CD4-positive, alpha-beta T cell treated with Interleukin-15 for 4 hours (primary cell): ENCODE measurements at places on chromosomes 2 and 18.
A peak's percentile ranks its signal among the peaks of the same experiment; 100 is the strongest.

GRCh38 chr2:159010340-159010739 is 41.9 kb downstream of the TANC1 start:
- DNase-seq = no peak

DNA sequence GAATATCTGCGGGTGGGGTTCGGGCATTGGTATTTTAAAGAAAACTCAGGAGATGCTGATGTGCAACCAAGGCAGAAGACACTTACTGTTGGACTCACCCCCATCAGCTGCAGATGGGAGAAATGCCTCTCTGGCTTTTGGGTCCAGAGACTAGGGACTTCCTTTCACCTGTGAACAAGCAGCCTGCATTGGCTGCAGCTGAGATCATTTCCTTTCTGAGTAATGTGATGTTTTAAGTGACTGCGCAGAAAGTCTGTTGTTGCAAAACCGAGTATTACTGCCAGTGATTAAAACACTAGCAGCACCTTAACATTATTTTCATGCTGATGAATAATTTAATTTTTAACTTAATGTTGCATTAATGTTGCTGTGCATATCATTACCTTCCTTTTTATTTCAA is 143.0 kb downstream of the TSN start:
- no peak for DNase-seq

DNA sequence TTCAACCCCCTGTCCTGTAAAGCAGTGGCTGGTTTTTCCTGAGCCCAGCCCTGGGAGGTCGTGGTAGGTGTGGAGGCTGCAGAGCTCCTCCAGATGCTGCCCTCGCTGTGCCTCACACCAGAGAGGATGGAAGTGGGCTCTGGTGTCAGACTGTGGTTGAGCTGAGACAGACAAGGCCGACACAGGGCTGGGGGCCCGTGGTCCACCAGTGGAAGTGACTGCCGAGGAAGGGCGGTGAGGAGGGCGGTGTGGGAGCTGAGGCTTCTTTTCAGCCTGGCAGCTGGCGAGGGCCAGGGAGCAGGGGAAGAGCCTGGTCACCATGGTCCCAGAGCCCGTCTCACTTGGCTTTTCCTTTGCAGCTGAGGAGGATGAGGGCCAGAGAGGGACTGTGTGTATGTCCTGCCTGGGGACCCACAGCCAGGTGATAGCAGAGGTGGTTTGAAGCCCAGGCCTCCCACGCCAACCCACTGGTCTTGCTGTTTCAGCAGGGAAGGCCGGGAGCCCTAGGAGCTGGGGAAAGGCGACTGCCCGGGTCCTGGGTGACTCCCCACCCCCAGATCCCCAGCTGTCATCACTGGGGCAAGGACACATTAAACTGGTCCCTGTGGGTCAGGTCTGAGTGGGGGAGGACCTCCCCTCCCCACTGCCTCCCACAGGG is 8.5 kb downstream of the SFTPB start:
- no peak for DNase-seq

GRCh38 chr2:192424243-192424642 is 229.5 kb upstream of the TMEFF2 start:
- no peak for DNase-seq

- DNase-seq = no peak
These were observed 352.7 kb upstream of the CDH2 start for GRCh38 chr18:28529644-28530043.

DNA sequence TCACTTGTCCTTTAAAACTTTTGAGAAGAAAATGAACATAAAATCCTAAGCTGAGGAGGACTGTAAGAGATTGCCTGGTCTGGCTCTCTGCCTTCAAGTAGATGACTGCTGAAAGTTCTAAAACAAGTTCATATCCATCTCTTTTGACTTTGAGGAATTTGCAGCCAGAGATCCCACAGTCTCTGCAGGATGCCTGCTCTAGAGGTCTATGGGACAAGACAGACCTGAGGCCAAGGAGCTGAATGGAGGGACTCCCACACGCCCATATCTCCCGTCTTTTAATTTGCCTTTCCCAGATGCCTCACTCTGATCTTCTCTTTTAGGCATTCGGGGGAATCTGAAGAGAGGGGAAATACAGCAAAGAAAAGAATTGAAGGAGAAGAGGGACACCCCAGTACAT is 255.9 kb upstream of the RASGRP3 start:
- no peak for DNase-seq

GRCh38 chr2:138201286-138201685 is 237.0 kb downstream of the HNMT start:
- DNase-seq = no peak

- DNase-seq = no peak
These were observed 107.3 kb downstream of the TMEFF2 start for GRCh38 chr2:192087398-192087958.

GRCh38 chr2:185475914-185476313 is 262.7 kb upstream of the FSIP2 start:
- DNase-seq = no peak

GRCh38 chr2:202911512-202912341 is at the start of the genes CARF and WDR12:
CARF (plus strand) TSS chr2:202912275; CDS start chr2:202941903, 29,628 bp downstream.
WDR12 (minus strand) TSS chr2:202911673; CDS start chr2:202911476, 197 bp downstream.
- peak; percentile 89 for DNase-seq

DNA sequence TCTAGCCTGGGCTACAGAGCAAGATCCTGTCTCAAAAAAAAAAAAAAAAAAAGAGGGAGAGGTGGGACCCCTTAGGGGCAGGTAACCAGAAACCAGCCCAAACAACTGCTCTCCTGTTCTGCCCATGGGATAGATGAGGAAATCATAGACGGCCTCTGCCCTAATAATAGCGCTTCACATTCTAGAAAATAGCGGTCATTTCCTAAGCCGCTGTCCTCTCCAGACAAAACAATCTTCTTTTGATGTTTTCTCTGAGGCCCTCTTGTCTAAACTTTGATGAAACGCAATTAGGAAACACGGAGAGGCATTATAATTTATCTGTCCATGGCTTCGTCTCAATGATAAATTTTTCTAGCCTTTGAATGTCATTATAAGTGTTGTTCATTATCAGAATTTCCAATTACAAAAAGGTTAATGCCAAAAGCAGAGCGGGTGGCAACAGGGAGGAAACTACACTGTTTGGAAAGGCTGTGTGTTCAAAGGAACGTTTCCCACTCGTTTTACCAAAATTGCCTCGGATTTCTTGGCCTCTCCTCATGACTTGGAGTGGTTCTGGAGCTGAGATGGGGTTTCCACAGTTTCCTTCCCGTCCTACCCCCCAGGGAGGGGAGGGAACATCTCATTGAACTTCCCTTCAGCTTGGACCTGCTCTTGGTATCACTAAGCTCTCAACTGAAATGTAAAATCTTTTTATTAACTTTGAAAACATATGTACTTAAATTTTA is 151.6 kb upstream of the ZNF236 start:
- DNase-seq = no peak

GRCh38 chr2:1990724-1991123 is 246.4 kb upstream of the PXDN start:
- DNase-seq = no peak

DNA sequence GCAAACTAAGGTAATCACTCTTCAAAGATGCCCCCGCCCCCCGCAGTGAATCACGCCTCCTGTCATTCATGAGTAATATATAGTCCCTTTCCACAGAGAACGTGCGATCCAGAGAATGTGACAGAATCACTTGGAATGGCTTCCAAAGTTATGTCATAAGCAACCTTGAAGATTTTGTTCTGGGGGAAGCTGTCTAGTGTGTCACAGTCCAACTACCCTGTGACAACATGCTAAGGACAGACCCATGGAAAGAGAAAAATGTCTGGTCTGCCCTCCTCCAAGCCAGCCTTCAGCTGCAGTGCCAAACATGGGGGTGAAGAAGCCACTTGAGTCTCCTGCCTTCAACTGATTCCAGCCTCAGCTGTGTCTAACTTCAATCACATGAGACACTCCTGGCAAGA is 259.1 kb downstream of the SS18 start:
- DNase-seq = no peak

GRCh38 chr18:69838620-69839411 is 108.9 kb downstream of the CD226 start:
- DNase-seq = no peak

DNA sequence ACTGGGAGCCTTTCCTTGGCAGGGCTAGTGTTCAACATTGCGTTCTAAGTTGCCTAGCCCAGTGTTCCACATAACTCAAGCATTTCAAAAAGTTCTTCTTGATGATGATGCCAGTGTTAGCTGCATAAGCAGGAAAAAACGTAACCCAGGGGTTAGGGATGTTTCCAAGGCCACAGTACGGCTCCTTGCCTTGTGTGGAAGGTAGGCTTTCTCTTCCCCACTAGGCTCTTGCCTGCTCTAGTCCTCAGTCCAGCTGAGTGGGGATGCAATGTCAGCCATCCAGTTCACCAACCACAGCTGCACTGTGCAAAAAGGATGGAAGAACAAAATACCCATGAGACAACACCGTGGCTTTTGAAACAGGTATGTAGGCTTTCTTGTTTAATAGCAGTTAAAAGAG is 28.0 kb upstream of the CYP26B1 start:
- DNase-seq = no peak

DNA sequence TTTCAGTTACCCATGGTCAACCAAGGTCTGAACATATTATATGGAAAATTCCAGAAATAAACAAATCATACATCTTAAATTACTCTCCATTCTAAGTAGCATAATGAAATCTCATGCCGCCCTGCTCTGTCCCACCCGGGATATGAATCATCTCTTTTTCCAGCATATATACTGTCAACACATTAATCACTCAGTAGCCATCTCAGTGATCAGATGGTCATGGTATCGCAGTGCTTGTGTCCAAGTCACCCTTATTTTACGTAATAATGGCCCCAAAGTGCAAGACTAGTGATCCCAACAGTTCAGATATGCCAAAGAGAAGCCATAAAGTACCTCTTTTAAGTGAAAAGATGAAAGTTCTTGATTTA is 43.8 kb downstream of the OSBPL6 start:
- DNase-seq = no peak

DNA sequence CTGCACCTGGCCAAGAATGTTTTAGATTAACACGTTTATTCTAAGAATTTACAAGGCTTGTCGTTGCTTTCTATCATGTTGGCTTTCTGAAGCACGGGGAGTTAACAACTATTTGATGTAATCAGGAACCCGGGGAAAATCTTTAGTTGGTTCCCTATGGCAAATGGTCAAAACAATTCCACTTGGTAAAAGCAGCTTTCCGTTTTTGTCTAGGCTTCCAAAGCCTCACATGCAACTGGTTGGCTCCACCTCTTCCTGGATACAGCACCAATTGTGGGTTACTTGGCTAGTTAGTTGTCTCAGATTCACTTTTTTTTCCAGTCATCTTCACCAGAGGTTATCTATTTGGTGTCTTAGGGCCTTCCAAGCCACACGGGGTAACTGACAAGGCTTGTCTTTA is 2.8 kb downstream of the COLEC12 start:
- DNase-seq = no peak

GRCh38 chr18:21484851-21485636 is 115.5 kb downstream of the ESCO1 start:
- no peak for DNase-seq

DNA sequence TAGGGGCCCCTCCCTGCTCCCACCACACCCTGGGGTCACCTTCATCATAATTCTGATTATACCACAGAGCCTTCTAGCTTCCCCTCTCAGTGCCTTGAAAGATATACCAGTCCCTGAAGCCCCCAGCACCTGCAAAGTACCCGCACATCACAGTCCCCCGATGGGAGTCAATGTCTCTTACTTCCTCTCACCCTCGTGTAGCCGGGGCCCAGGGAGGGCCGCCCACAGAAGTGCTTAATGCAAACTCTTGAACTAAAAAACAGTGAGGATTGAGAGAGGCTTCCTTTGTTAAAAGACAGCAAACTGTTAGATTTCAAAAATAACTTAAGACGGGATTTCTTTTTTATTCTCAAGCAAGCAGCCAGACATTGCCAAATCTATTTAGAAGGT is 76.5 kb downstream of the SFXN5 start:
- DNase-seq = no peak

DNA sequence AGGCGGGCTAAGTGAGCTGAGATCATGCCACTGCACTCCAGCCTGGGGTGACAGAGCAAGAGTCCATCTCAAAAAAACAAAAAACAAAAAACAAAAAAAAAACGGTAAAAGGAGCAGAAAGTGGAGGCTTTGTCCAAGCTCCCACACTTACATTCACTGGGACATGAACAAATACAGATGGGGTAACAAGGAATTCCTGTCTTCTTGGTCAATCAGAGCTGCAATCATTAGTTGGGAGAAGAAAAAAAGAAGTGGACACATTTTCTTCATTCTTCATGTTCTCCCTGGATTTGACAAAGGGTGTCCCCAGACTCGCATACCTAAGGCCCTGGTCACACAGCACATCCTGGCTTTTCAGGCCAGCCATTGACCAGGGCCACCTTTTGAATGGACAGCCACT is 124.6 kb downstream of the SOCS6 start:
- DNase-seq = no peak

GRCh38 chr18:46497129-46497528 is 159.9 kb downstream of the LOXHD1 start:
- no peak for DNase-seq

- DNase-seq = no peak
These were observed 49.4 kb downstream of the CAVIN2 start for GRCh38 chr2:191797500-191797899.

DNA sequence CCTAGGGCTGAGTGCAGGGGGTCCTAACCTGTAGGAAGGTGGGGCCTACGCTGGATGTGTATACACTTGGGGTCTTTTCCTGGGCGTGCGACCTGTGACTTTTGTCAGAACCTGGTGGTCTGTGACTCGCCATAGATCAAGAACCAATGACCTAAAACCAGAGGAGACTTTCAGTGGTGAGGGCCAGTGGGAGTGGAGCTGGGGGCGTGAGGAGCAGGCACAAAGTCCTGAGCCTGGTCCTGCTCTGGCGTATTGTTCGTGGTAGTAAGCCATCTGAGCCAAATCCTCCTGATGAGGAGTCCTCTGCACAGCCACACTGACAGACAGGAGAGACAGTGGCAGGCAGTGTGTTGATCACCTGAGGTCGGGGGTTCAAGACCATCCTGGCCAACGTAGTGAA is 8.9 kb downstream of the INPP4A start:
- no peak for DNase-seq

- DNase-seq = peak; percentile 33
These were observed 133.0 kb downstream of the MAP4K4 start for GRCh38 chr2:101830555-101830954.

- no peak for DNase-seq
These were observed 78.1 kb downstream of the CIB4 start for GRCh38 chr2:26562811-26563645.

DNA sequence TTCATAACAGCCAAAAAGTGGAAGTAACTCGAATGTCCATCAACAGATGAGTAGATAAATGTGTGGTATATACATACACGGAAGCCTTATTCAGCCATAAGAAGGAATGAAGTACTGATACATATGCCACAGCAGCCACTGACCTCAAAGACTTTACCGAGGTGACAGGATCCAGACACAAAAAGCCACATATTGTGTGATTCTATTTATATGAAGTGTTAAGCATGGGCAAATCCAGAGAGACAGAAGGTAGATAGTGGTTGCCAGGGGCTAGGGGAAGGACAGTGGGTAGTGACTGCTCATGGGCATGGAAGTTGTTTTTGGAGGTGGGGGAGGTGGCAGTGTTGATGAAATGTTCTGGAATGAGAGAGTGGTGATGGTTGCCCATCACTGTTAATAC is 33.9 kb downstream of the ZAP70 start:
- DNase-seq = peak; percentile 20
